ENCODE measurements at places on chromosomes 6 and 20. TPM values are rescaled to one million over a fixed set of nuclear protein-coding genes. Genes with fewer than 3 reads are reported as not detected.

The MMP24OS gene
- polyA plus RNA-seq = 45.9 TPM

The NHSL1 gene
- 2.7 TPM for polyA plus RNA-seq

The WFDC2 gene
- 37.6 TPM for polyA plus RNA-seq

The BLTP3A gene
- polyA plus RNA-seq = 34.6 TPM

The MEP1A gene
- 1.4 TPM for polyA plus RNA-seq

The TRIM40 gene
- 7.5 TPM for polyA plus RNA-seq

The DTNBP1 gene
- polyA plus RNA-seq = 25.4 TPM

The HAO1 gene
- not detected for polyA plus RNA-seq

The ZBTB46 gene
- polyA plus RNA-seq = 5.2 TPM

The C20orf204 gene
- 2.9 TPM for polyA plus RNA-seq

The C6orf132 gene
- polyA plus RNA-seq = 2.0 TPM

The CLVS2 gene
- polyA plus RNA-seq = 0.24 TPM

The BEND6 gene
- polyA plus RNA-seq = 0.87 TPM

The OR2J1 gene
- polyA plus RNA-seq = not detected

Data from testis (tissue), 5 donors.